ENCODE measurements at places on chromosomes 7 and 10.

DNA sequence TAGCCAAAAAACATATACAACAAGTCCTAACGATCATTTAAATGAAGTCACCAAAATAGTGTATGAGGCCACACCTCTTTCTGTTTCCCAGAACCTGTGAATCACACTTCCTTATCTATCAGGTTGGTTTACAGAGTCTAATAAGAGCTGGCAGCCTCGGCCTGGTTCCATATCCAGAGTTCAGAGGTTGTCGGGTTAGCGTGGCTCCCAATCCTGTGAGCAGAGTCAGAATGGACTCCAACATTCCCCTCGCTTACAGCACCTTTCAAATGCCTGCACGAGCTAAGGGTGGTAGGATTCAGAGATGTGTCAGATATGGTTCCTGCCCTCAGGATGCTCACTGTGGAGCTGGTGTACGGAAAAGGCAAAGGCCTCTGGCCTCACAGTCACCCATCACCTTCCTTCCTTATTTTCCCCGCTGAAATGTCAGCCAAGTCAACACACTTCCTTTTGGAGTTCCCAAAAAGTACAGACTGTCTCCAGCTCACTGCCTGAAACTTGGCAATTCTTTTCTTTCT, 6.0 kb downstream of the IL15RA start:
- peak; percentile 38 for DNase-seq

GRCh38 chr10:99859585-99859984, 77.1 kb downstream of the ABCC2 start:
- no peak for DNase-seq

DNA sequence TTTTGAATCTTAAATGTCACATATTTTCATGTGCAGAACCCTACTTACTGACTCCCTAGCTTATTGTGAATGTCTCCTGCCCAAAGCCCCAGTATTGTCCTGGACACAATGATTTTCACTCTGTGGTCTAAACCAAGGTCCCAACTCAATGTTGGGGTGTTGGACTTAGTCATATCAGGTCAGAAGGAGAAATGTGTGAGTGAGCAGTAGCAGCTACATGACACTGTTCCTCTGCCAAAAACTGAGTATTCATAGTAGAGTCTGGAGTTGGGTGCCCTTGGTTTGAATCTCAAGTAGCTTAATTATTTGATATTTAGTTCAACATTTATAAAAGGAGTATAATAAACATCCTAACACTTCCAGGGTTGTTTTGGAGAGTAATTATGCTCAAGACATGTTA, 141.0 kb downstream of the CHRM2 start:
- DNase-seq: no peak

GRCh38 chr7:102456327-102456726, 8.3 kb downstream of the ALKBH4 start:
- no peak for DNase-seq

DNA sequence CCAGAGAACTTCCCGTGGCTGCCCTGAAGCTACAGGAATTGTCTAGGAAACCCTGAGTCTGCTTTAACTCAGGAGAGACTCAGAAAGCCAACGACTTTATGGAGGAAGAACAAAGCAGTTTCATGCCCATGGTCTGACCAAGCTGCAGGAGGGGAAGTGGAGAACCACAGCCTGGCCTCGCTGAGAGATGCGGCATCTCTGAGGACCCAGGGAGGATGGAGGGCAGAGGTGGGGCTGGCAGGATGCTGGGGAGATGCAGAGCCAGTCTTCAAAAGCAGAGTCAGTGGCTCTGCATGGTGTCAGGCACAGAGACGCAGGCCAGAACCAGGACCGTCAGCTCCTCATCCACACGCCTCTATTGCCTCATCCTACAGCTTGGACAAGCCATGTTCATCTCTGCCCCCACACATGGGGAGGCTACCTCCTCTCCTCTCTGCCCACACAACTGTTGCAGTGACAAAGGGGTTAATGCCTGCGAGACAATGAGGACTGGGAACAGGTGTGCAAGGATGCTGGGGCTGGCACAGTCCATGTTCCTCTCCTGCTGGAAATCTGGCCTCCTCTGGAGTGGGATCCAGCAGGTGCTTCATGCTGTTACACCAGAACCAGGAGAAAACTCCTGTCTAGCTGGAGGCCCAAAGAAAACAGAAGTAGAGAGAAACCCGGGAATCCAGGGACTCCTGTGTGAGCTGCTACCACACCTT, 267.0 kb downstream of the PLXNA4 start:
- DNase-seq: no peak

DNA sequence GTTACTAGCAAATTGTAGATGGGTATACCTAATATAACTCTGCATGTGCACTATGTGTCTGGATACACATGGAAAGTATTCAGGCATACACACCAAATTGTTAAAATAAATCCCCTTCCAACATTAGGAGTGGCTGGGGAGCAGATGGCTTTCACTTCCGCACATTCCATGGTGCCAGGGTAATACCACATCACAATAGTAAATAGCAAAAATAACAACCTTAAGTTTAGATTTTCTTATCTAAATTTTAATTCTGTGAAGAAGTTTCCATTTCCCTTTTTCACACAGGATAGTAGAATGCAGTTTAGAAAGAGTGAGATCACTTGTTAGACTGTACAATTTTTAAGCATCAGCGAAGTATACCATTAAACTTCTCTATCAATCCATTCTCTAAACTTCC, 5.8 kb upstream of the ALOX5 start:
- no peak for DNase-seq

GRCh38 chr10:45557275-45557905, 115.2 kb downstream of the ZFAND4 start:
- DNase-seq: no peak

DNA sequence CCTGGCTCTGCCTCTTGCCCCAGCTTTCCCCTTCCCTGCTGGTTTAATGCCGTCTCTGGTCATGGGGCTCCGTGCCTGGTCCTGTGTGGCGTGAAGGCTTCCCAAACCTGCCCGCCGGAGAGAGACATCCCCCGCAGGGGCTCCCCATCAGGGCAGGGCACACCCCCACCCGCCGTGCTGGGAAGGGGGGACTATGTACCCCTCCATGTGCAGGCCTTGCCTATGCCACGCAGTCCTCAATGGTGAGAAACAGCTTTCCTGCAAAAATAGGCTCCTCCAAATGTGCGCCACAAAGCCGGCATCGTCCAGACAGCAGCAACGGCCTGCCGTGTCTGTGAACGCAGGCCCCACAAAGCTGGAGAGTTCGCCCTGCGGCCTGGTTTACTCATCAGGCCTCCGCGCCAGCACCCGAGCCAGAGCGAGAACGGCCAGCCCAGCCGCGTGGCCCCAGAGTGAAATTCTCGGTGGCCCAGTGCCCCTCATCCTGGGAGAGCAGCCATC, 313.4 kb downstream of the DNAJB6 start:
- DNase-seq: no peak

DNA sequence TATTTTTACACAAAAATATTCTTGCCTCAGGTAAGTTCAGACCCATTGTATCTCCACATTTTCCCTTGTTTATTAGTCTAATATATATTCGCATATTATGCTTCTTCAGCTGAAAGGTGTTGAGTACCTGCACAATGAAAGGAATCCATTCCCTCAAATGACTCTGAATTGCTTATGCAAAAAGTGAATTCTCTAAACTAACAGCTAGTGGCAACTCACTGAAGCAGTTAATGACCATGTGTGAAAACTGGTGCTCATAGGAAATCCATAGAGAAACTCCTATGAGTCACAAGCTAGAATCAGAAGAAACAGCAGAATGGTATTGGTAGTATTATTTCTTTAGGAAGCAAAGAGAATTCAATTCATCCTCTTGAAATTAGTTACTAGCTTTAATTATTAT, 33.5 kb upstream of the RNF148 start:
- no peak for DNase-seq

All from CD8-positive, alpha-beta T cell (primary cell).